NCI-H146 (cell line): ENCODE measurements at places on chromosomes 1 and 21.

DNA sequence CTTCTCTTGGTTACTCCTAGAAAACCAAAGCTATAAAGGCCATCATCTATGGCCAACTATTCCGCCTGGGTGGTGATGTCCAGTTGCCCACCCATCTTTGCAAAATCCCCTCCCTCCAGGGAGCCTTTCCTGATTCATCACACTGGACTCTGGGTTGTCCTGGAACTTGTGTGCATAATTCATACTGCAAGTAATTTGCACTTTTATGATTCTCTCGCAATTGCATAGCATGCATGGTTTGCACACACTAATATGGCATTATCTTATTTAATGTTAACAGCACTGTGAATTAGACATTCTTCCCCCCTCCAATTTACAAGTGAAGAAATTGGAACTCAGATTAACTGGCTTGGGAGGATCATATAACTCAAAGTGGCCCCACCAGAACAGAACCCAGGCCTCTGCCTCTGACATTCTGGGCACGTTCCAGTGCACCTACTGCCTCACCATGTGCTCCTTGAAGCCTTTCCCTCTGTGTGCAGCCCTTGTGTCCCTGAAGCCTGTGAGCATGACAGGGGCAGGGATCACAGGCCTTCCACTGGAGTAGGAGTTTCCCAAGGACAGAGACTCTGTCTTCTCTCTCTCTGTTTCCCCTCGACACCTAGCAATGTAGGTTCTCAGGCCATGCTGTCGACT is 98.9 kb upstream of the IPO9 start:
- no peak for DNase-seq

GRCh38 chr21:29313662-29314408 is 15.1 kb downstream of the BACH1 start:
- no peak for DNase-seq

- DNase-seq, result no peak
These were observed 245.3 kb upstream of the CSF3R start for GRCh38 chr1:36728051-36728450.

- DNase-seq, result no peak
These were observed 187.7 kb upstream of the RNPC3 start for GRCh38 chr1:103337779-103338178.

DNA sequence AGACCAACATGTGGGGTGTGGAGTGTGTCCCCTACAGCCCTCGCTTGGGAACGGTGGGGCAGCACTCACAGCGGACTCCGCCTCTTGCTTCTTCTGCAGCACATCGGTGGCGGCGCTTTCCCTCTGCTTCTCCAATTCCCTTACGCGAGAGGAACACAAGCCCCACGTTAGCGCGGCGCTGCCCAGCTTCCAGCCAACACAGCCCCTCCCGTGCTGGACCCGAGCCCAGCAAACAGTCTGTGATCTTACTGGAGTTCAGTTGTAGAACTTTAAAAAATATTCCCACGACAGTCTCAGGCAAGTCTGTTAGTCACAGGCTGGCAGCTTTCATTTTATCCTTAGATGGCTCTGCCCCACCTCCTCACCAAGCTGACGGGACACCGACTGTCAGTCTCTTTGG is 13.6 kb downstream of the THAP3 start:
- no peak for DNase-seq

DNA sequence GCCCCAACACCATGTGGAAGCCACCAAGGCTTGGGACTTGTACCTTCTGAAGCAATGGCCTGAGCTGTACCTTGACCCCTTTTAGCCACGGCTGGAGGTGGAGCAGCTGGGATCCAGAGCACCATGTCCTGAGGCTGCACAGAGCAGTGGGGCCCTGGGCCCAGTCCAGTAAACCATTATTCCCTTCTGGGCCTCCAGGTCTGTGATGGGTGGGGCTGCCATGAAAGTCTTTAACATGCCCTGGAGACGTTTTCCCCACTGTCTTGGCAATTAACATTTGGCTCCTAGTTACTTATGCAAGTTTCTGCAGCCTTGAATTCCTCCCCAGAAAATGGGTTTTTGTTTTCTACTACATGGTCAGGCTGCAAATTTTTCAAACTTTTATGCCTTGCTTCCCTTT is 323.7 kb upstream of the ZP4 start:
- DNase-seq, result no peak

- DNase-seq, result no peak
These were observed 134.5 kb downstream of the PTPN14 start for GRCh38 chr1:214416858-214417257.

- no peak for DNase-seq
These were observed 43.3 kb downstream of the TP73 start for GRCh38 chr1:3695326-3696217.

DNA sequence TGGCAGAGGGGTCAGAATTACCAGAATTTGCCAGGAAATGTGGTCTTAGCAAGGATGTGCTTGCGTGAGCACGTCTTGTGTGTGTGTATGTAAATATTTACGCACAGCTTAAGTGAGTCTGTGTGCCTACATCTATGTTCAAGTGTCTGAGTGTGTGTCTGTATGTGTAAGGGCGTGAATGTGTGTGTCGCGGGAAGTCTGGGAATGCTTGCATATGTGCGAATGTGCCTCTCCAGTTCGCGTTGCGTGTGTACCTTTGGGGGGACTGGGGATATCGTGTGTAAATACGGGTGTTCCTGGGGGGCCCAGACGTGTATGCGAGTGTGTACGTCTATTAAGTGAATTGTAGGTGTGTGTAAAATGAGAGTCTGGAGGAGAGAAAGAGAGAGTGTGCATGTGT is 68.6 kb upstream of the POU3F1 start:
- DNase-seq, result no peak

- DNase-seq, result no peak
These were observed 2.3 kb upstream of the CTNNBIP1 start for GRCh38 chr1:9912264-9912936.

DNA sequence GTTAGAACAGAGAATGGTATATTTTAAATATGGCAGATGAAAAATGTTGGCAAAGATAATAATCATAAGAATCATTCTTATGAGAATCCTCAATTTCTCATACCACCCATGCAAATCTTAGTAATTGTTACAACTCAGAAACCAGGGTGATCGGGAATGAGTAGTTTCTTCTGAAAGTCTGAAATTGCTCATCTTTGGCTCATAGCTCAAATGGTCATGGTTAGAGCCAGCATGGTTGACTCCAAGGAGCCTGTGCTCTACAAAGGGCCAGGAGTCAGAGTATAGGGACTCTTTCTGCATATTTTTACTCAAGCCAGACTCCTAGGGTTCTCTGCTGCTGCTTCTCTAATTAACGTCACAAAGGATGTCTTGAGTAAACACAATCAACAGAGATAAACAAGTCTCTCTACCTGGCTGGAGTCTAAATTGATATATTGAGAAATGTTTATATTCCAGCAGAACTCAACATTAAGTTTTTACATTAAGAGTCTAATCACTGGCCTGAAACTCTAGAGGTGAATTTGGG is 1.9 kb upstream of the ETV3 start:
- DNase-seq, result no peak

DNA sequence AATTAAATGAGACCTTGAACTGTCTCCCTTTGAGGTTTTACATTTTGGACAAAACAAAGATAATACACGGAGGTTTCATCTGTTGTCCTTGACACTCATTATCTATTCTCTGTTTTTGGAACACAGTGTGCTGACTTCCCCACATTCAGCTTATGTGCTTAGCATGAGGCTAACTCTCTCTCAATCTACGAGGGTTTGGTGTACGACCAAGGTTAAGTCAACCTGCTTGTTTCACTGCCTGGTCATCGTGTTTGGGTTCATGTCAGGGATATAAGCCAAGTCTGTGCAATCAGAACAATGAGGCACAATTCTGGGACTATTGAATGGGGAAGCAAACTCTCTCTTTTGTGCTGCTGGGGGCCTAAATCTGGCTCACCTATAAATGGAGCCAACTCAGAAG is 328.5 kb upstream of the USP25 start:
- DNase-seq, result no peak

DNA sequence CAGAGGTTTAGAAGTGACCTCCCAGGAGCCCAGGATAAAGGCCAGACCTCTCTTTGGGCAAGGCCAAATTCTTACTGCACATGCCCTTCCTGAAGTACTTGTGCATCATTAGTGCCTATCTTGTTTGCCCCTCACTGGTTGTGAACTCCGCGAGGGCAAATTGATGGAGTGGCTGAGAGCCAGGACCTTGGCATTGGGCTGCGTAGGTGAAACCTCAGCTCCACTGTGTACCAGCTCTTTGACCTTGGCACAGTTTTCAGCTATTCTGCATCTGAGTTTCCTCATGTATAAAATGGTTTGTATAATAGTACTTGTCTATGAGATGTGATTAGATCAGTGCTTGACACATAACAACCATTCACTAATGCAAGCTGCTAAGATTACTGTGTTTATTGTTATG is 11.5 kb downstream of the OTUD3 start:
- no peak for DNase-seq

- DNase-seq, result no peak
These were observed 69.4 kb upstream of the MORC3 start for GRCh38 chr21:36250423-36251075.

GRCh38 chr1:201501144-201501543 is 5.8 kb downstream of the CSRP1 start:
- no peak for DNase-seq

GRCh38 chr1:154422521-154422920 is 17.4 kb downstream of the IL6R start:
- no peak for DNase-seq

- peak; percentile 10 for DNase-seq
These were observed 1.2 kb upstream of the PTTG1IP start for GRCh38 chr21:44874497-44875315.

- no peak for DNase-seq
These were observed 13.9 kb downstream of the TPM3 start for GRCh38 chr1:154178013-154178412.

- peak; percentile 4 for DNase-seq
These were observed 123.6 kb downstream of the GABPA start for GRCh38 chr21:25858325-25858724.

- no peak for DNase-seq
These were observed 3.2 kb upstream of the TMEM63A start for GRCh38 chr1:225885336-225885735.

- no peak for DNase-seq
These were observed 59.4 kb downstream of the PAPPA2 start for GRCh38 chr1:176522310-176522845.
